ENCODE measurements at places on chromosomes 6 and 20.

- no peak for DNase-seq
Measured at GRCh38 chr6:143058987-143059386, 1.7 kb upstream of the AIG1 start.

GRCh38 chr6:11798096-11798495 lies 19.5 kb upstream of the ADTRP start:
- no peak for DNase-seq

DNA sequence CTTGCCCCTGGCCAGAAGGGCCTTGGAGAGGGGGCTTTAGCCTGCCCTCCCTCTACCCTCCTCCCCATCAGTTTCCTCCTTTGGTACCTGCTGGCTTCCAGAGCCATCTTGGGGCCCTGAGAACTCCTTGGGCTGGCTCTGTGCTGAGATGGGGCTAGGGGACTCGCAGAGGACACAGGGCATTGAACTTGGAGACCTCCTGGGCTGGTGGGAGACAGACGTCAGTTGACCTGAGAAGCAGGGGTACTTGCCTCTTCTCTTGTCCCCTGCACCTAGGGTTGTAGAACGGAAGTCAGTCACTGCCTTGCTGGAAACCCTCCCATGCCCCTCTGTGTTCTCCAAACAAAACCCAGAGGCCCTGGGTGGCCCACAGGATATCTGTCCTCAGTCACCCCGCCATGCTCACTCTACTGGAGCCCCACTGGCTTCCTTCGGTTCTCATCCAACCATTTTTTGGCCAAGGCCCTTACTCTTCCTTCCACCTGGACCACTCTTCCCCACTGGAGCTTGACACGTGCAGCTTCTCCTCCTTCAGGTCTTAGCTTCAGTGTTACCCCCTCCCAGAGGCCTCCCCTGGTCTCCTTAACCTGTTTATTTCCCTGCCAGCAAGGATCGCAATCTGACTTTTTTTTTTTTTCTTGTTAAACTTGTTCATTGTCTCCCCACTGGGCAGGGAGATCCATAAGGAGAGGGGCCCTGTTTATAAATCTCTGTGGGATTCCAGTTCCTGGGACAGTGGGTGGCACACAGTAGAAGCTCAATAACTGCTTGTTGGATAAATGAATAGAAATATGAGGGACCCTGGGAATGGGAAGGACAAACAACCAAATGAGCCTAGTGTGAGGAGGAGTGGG lies 971 bp downstream of the RBCK1 start:
- DNase-seq = peak; percentile 55

DNA sequence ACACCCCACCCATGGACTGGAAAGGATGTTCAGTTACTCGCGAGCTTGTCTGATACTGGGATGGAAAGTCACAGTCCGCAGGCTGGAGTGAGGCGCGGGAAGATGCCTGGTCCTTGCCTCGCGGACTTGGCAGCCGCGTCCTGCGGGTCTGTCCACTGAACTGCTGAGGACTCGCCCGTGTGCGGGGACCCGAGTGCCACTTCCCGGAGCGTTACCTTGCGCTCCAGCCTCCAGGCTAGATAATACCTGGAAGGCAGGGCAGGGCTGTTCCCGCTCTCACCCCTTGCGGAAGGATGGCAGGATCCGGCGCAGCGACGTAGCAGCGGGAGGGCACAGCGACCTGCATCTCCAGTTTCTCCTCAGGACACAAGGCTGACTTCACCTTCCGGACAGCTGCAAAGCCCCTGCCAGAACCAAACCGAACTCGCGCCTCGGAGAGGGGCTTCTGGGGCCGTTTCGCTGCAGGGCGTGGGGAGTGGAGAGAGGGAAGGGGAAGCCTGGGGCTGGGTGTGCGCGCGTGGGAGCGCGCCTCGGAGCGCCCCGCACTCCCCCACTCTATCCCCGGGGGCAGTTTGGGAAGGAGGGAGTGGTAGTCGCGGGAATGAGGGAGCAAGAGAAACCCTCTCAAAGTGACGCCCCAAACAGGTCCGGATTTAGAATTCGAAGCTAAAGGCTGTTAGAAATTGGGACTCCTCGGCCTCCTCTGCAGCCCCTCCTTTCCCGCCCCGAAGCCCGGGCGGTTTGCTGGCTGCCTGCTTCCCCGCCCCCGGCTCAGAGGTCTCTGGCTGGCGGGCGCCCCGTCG lies at the start of gene KCNQ5:
Gene KCNQ5, plus strand, starts transcription at position 774 of the 803 bp plus-strand sequence.
- DNase-seq = peak; percentile 51

DNA sequence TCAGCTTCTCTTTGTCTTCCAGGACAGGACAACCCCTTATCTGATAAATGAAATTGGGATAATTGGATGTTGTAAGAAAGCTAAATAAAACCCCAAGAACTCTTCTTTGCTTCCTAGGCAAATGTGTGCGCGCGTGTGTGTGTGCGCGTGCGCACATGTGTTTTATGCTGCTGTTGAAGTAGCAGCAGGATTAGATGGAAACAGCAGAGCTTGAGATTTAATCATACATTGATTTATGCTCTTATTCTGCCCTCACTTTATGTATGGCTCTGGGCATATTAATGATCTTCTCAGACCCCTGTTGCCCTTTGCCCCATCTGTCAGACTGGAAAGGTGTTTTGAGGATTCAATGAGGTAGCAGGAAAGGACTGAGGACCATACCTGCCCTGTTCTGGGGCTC lies 324.0 kb upstream of the MAP3K7 start:
- no peak for DNase-seq

GRCh38 chr6:121691126-121691551 lies 255.7 kb downstream of the GJA1 start:
- no peak for DNase-seq

DNA sequence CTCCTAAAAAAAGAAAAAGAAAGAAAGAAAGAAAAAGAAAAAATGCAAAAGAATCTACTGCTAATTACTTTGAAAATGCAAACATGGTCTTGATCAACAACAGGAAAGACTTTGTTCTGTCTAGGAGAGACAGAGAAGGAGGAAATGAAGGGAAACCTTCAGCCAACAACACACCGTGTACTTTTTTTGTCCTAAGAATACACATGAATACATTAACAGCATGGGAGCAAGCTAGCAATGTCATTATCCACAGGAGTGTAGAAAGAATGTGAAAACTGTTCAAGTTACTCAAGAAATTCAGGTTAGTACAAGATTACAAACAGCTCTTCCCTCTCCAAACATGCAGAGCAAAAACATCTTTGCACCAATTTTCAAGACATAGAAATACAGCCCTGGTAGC lies 326.3 kb downstream of the UBE3D start:
- DNase-seq = no peak

GRCh38 chr6:29760328-29760727 lies 37.1 kb downstream of the HLA-F start:
- DNase-seq = no peak

GRCh38 chr6:101824551-101825345 lies 431.2 kb downstream of the GRIK2 start:
- DNase-seq = no peak
